ENCODE measurements at places on chromosomes 7 and 10. TPM values are rescaled to one million over a fixed set of nuclear protein-coding genes. Genes with fewer than 3 reads are reported as not detected.

GRCh38 chr10:118940386-118940785 lies 89.1 kb upstream of the NANOS1 start:
- ATAC-seq: no peak

DNA sequence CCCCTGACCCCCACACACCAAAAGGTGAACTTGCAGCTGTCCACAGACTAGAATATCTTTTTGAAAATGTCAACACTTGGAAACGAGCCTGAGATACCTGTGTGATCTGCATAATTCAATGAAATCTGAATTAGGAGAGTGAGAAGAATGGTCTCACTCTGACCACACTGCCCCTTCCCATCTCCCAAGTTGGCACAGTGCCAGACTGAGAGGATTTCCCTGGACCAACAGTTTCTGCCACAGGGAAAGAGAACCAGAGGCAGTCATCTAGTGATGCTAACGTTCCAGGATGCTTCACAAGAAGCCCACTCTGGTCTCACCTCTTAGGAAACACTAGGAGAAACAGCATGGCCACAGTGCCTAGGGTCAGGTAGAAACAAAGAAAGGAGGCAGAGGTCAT lies 479.0 kb downstream of the SDK1 start:
- ATAC-seq: no peak

DNA sequence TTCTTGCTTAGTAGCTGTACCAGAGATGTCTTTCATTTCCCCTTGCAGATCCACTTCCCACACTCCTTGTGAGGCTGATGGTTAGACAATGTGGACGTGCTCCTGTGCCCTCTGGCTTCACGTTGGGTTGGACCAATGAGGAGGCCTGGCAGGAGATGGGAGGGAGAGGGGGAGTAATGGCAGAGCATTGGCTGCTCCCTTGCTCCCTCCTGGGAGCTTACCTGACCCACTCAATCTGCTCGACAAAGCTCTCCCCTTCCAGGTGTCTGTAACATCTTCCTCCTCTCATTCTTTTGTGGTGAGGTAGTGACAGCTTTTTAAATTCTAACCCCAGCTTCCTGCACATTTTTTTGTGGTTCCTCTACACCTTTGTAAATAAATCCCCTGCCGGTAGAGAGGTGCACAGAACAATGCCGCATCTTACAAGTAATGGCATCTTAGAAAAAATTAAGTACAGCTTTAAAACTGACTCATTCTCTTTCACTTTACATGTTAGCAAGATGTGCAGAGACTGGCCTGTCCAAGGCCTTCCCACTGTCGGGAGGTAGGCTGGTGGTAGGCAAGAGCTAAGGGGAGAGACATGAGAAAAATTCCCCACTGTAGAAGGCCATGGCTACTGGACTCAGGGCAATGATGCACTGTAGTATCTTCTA lies 134.3 kb downstream of the HTR7 start:
- peak; percentile 43 for ATAC-seq

DNA sequence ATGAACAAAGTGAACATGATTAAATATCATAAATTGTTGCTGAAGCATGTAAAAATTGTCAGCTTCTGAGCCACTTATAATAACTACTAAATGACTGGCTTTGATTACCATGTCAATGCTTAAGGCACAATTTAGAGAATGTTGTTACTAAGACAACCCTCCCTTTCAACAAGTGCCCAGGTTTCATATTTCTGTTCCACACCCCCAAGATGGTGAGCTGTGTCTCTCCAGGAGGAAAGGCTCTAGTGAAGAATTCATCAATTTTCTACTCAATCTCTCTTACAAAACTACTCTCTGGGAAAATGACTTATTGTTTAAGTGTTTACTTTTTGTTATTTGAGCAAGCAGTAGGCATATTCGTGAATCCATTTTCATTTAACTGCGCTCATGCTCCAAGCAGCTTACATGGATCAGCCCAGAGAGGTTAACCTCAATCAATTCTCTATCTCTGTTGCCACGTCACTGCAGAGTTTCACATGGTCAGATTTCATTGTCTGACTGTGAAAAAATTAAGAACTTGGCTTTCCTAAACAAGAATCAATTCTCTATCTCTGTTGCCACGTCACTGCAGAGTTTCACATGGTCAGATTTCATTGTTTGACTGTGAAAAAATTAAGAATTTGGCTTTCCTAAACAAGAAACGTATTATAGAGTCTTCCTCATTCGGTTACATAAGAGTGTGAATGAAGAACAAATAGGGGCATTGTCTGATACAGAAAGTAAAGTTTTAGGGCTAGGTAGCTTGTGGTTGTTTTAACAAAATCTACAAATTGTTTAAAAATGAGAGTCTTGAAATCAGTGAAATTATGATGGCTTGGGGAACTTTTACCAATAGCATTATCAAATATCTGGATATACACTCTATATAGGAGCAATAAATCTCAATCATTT lies 49.7 kb downstream of the CCDC71L start:
- no peak for ATAC-seq

GRCh38 chr7:18241543-18242231 lies 214.0 kb upstream of the PRPS1L1 start:
- no peak for ATAC-seq

- no peak for ATAC-seq
Observed at GRCh38 chr10:3616880-3617279, 168.1 kb downstream of the KLF6 start.

DNA sequence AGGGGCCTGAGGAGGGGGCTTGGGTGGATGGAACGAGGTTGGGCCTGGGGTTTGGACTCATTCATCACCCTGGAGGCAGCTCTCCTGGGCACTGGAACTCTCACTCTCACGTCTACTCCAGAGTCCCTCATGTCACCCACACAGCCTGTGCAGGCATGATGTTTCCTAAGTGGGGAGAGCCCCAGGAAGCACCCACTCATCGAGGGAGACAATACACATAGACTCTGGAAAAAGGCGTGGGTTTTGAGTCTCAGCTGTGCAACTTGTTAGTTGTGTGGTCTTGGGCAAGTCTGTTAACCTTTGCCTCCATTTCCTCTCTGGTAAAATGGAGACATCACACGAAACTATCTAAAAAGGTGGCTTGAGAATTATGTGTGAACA lies 25.9 kb upstream of the RBM20 start:
- ATAC-seq: no peak

DNA sequence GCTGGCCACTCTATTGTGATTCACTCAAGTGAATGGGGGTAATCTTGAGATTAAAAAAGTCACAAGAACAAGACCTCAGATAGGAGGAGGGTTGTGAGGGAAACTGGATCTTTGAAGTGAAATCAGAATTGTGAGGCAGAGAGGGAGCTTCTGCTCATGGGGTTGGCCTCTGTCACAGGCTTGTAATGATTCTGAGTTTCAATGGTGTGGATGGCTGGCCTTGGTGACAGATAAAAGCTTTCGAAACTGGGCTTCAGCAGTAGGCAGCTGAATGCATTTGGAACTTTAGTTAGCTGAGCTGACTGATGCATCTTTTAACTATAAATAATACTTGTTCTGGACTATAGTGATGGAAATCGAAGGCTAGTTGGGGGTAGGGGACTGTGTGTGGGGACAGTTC lies 12.2 kb downstream of the TAS2R60 start:
- ATAC-seq: no peak

GRCh38 chr7:155916926-155917655 lies 104.8 kb upstream of the SHH start:
- ATAC-seq: no peak

CDHR3 gene
- 1.00 TPM for total RNA-seq

DNA sequence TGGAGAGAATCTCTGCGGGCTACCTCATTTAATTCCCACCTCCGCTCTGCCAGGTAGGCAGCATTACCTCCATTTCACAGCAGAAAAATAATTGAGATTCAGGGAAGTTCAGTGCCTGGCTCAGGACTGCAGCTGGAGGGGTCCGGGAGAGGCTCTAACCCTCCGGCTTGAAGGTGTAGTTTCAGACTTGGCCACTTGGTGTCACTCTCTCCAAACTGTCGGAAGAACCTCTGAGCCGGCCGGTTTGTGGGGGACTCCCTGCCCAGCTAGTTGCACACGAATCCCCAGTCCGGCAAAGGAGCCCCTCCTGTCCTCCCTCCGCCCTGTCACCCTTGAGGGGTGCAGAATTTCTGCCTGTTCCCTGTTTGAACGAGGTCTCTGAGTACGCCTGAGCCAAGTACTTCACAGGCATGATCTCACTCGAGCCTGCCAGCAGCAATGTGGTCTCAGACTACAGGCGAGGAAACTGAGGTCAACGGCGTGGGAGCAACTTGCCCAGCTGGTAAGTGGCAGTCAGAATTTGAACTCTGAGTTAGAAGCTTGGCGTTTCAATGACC lies 144.7 kb upstream of the ZNF716 start:
- ATAC-seq: peak; percentile 23

- no peak for ATAC-seq
Observed at GRCh38 chr7:55131142-55131929, 112.5 kb downstream of the EGFR start.

HOXA9 gene
- total RNA-seq: 1.7 TPM

TRIM50 gene
- not detected for total RNA-seq

ASZ1 gene
- total RNA-seq: not detected

All from esophagus mucosa (tissue), 1 donor.